ENCODE measurements at places on chromosomes 2 and 18. TPM values are rescaled to one million over a fixed set of nuclear protein-coding genes. Genes with fewer than 3 reads are reported as not detected.

The RBM43 gene
- 12.1 TPM for total RNA-seq

The KCNE4 gene
- 17.8 TPM for total RNA-seq

The PFN4 gene
- 4.1 TPM for total RNA-seq

The RAMP1 gene
- total RNA-seq: 6.9 TPM

The ALPG gene
- not detected for total RNA-seq

The GRB14 gene
- 7.8 TPM for total RNA-seq

The SAG gene
- 16.7 TPM for total RNA-seq

The KCNIP3 gene
- 11.3 TPM for total RNA-seq

The SIX3 gene
- total RNA-seq: 35.2 TPM

The GPR45 gene
- total RNA-seq: not detected

The MOCOS gene
- 1.2 TPM for total RNA-seq

The C18orf32 gene
- total RNA-seq: 51.0 TPM

The PMAIP1 gene
- total RNA-seq: 2.7 TPM

The HOXD3 gene
- 3.0 TPM for total RNA-seq

The CD226 gene
- total RNA-seq: 5.2 TPM

The GULP1 gene
- 86.1 TPM for total RNA-seq

The PLEKHM3 gene
- total RNA-seq: 60.8 TPM

The MYOM1 gene
- 40.7 TPM for total RNA-seq

The CAVIN2 gene
- 39.8 TPM for total RNA-seq

The RSAD2 gene
- total RNA-seq: 7.9 TPM

The PLCL1 gene
- total RNA-seq: 19.9 TPM

The XDH gene
- 0.93 TPM for total RNA-seq

The CRYGD gene
- 823 TPM for total RNA-seq

The C2orf78 gene
- total RNA-seq: not detected

The KCNG2 gene
- total RNA-seq: 1.9 TPM

The RAX gene
- total RNA-seq: 111 TPM

The PKDCC gene
- 143 TPM for total RNA-seq

The DNAH7 gene
- total RNA-seq: 6.1 TPM

The APLF gene
- total RNA-seq: 8.9 TPM

The OXER1 gene
- 4.3 TPM for total RNA-seq

The EHD3 gene
- 13.4 TPM for total RNA-seq

The NEURL3 gene
- 0.27 TPM for total RNA-seq

The SP140L gene
- 3.1 TPM for total RNA-seq

The ZNF385B gene
- 30.8 TPM for total RNA-seq

The ACTR2 gene
- total RNA-seq: 128 TPM

The GEN1 gene
- total RNA-seq: 11.9 TPM

The ARHGAP25 gene
- total RNA-seq: 4.3 TPM

The WNT10A gene
- 8.1 TPM for total RNA-seq

The SERPINB5 gene
- 6.3 TPM for total RNA-seq

The TSPYL6 gene
- 0.44 TPM for total RNA-seq

The C1QL2 gene
- 4.1 TPM for total RNA-seq

The SKA1 gene
- 2.5 TPM for total RNA-seq

The PROM2 gene
- total RNA-seq: 5.7 TPM

The KLHL30 gene
- 2.7 TPM for total RNA-seq

The LAMA1 gene
- 34.4 TPM for total RNA-seq

The FRZB gene
- total RNA-seq: 66.1 TPM

The C2orf92 gene
- 16.2 TPM for total RNA-seq

The PNO1 gene
- 20.3 TPM for total RNA-seq

The RAD51AP2 gene
- 0.27 TPM for total RNA-seq

The CD207 gene
- 5.3 TPM for total RNA-seq

The NBAS gene
- 91.9 TPM for total RNA-seq

The FAM237A gene
- not detected for total RNA-seq

The PPP1R1C gene
- 9.6 TPM for total RNA-seq

The TBR1 gene
- 1.7 TPM for total RNA-seq

The KIF1A gene
- 133 TPM for total RNA-seq
